GM10248 (cell line): ENCODE measurements at places on chromosomes 4 and X.

- no peak for DNase-seq
Observed at GRCh38 chr4:184355111-184355604, 119.2 kb downstream of the IRF2 start.

- DNase-seq = peak; percentile 82
Observed at GRCh38 chr4:7719354-7720174, 220.1 kb downstream of the AFAP1 start.

DNA sequence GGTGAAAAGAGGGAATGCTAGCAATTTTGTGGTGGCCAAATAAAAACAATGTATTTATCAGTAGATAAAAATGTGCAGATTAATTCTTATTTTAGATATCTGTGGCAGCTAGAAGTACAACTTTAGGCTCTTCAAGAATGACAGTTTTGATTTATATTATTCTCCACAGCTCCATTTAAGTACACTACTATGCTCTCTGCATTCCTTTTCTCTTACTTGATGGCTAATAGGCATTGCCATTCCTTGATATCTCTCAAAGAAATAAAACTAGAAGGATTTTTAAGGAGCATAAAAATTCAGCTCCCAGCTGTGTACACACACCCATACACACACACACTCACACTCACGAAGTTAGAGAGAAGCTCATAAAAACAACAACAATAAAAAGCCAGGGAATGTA, 59.4 kb upstream of the H2AZ1 start:
- DNase-seq = no peak

DNA sequence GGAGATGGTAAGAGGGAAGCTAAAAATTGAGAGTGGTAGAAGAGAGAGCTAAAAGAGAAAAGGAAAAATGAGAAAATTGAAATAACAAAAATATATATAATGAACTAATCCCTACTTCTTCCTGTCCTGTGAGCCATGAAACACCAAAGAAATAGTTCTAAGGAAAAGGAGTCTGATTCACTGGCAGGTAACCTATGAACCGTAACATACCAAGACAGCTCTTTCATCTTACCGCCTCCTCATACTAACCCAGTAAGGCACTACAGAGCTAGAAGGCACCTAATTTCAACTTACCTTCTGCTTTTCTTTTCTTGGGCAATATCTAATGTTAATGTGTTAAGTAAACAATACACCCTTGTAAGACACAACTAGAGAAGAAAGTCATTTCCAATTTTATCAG, 297.7 kb upstream of the DIAPH2 start:
- no peak for DNase-seq

GRCh38 chr4:52987392-52988056, 125.4 kb downstream of the RASL11B start:
- no peak for DNase-seq

GRCh38 chr4:8905773-8906667, 34.4 kb upstream of the HMX1 start:
- DNase-seq = no peak
